Activated naive CD4-positive, alpha-beta T cell treated with anti-CD3 and anti-CD28 coated beads for 36 hours (primary cell): ENCODE measurements at places on chromosomes 13 and 19.

DNA sequence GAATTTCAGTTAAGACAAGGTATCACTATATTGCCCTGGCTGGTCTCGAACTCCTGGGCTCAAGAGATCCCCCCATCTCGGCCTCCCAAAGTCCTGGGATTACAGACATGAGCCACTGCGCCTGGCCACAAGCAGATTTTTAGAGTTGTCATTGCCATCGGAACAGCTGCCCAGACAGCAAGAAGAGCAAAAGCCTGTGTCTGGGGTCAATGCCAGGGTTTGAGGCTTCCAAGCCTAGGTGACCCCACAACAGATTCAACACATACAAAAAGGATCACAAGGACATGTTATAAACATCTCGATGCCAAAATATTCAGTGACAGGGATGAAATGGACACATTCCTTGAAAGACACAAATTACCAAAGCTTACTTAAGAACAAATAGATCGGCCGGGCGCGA, 40.1 kb upstream of the KLF2 start:
- no peak for DNase-seq

DNA sequence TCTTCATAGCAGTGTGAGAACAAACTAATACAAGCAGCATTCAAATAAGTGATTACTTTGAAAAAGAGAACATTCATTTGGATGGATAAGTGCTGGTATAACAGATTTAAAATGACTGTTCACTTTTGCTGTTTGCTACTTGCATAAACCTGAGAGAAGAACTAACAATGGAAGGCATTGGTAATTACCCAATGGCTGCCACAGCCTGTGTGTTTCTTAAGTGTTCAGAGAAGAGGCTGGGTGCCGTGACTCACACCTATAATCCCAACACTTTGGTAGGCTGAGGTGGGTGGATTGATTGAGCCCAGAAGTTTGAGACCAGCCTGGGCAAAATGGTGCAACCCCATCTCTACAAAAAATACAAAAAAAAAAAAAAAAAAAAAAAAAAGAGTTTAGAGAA, 4.9 kb upstream of the TEX26 start:
- DNase-seq = no peak

DNA sequence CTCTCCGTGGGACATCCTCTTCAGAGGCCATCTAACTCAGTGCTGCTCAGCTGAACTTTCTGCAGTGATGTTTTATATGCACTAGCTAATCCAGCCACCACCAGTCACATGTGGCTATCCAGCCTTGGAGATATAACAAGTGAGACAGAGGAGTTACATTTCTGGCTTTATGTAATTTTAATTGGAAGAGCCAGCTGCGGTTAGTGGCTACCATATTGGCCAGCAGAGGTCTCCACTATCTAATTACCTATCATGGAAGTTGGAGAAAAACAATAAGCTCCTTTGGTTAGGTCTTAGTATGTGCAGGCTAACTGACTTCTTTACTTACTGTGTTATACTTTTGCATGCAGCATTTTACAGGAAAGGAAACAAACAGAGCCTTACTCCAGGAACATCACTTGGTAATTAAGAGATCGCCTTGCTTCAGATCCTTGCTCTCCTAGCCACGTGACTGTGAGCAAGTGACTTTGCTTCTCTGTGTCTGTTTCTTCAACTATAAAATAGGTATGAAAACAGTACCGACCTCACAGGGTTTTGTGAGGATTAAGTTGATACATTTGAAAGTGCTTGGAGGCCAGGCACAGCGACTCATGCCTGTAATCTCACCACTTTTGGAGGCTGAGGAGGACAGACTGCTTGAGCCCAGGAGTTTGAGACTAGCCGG, 1.6 kb upstream of the KLK10 start:
- peak; percentile 41 for DNase-seq

GRCh38 chr19:23783636-23784035, 24.9 kb upstream of the ZNF681 start:
- DNase-seq = no peak

- DNase-seq = no peak
These were observed 41.1 kb upstream of the MAP3K10 start for GRCh38 chr19:40150170-40150569.

DNA sequence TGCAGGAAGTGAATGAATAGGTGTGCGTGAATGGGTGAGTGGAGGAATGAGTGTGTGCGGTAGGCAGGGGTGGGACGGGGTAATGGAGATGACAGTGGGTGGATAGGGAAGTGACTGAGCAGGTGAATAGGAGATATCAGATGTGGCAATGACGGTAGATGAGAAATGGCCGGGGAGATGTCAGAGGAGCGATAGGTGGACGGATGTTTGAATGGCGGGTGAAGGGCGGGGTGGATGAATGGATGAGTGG, 1.5 kb downstream of the TTC9B start:
- no peak for DNase-seq

DNA sequence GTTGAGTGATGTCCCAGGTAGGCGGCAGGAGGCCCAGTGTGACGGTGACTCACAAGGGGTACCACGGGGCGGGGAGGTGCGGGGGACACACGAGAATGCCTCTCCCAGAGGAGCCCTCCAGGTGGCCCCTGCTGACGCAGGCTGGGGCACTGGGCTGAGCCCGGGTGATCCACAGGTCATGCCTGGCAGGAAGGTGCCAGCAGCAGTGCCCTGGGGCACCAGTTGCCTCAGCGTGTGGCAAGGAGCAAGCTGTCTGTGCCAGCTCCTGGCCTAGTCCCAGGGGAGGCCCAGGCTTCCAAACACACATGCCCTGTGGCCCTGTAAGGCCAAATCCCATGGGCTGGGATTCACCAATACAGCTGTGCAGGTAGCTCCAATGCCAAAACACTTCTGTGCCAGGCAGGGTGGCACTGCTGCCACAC, 28.0 kb downstream of the AKT2 start:
- no peak for DNase-seq

DNA sequence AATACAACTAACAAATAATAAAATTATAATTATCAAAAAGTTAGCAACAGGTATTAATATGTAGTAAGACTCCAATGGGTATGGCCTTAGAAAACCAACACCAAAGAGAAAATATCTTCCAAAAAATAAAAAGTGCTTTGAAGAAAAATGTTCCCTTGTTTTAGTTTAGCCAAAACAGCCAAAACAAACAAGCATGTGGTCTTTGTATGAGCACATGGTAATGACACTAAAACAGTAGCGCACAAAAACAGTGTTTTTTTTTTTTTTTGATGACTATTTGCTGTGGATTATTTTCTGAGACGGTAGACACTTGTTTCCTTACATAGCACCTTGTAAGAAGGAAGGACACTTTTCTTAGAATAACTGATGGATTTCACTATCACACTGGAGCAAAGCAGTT, 459.3 kb downstream of the ITGBL1 start:
- no peak for DNase-seq

GRCh38 chr19:28242317-28242927, 970.5 kb downstream of the UQCRFS1 start:
- peak; percentile 16 for DNase-seq

- no peak for DNase-seq
These were observed 673 bp downstream of the ZNF486 start for GRCh38 chr19:20167651-20168122.

DNA sequence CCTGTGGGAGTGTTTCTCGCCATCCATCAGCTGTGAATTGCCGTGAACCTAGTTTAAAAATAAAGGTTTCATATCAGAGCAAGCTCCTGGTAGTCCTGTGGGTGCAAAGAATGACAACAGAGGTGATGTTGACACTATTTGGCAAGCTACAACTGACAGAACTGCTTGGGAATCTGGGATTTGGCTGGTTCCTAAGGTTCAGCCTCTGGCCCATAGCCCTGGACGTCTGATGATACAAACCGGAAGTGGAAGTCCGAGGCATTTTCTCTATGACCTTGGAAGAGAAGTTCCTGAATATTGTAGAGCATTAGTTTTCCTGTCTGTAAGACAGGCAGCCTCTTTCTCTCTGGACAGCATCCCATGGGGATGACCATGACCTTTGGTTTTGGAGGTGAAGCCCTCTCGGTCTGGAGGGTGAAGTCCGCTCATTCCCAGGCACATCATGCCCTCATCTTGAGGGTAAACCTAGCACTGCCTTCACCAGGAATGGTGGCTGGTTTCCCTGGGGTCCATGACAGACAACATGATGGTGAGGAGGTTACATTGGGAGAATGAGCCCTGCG, 29.1 kb downstream of the GATAD2A start:
- no peak for DNase-seq

GRCh38 chr13:35984776-35985453, 146.3 kb downstream of the DCLK1 start:
- DNase-seq = no peak

DNA sequence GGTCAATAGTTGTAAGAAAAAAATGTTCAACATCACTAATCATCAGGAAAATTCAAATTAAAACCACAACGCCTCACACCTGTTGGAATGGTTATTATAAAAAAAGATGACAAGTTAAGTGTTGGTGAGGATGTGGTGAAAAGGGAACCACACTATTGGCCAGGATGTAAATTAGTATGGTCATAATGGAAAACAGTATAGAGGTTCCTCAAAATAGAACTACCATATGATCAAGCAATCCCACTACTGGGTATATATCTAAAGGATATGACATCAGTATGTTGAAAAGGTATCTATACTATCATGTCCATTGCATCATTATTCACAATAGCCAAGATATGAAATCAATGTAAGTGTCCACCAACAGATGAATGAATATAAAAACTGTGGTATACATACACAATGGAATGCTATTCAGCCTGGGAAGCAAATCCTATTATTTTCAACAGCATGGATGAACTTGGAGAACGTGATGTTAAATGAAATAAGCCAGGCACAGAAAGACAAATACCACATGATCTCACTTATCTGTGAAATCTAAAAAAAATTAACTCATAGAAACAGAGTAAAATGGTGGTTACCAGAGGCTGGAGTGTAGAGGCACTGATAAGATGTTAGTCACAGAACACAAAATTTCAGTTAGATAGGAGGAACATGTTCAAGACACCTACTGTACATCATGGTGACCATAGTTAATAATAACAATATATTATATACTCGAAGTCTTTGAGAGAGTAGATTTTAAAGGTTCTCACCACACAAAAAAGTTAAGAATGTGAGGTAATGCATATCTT, 56.6 kb downstream of the TBC1D4 start:
- no peak for DNase-seq

GRCh38 chr13:79660361-79660760, 179.4 kb downstream of the NDFIP2 start:
- DNase-seq = no peak

DNA sequence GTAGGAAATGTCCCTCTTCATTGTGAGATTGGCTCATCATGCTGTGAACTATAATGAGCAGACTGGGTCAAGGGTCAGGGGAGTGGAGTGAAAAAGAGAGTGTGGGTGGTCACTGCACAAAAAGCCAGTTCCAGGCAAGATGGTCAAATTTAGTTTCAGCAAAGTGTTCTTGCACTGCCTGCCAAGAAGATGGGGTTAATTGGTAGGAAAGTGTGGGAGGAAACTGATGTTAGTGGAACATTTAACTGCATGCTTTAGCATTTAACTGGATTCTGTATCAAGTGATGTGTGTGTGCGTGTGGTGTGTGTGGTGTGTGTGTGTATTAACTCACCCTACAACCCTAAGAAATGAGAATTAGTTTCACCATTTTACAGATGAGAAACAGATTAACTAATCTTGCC, 131.6 kb downstream of the COG6 start:
- DNase-seq = no peak

DNA sequence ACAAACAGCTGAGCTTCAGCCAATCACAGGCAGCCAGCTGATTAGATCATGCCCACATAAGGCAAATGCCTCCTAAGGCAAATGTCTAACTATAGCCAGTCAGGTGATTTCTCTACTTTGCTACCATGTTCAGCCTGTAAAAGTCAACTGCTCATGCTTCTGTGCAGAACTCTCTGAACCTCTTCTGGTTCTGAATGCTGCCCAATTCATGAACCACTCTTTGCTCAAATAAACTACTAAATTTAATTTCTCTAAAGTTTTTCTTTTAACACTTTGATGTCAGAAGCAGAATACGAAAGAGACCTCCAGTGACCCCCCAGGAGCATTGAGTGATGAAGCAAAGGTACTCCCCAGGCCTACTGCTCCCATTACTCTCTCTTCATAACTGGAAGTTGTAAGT, 240.7 kb upstream of the IPO5 start:
- DNase-seq = no peak

- DNase-seq = no peak
These were observed 66.6 kb upstream of the XPO4 start for GRCh38 chr13:20969182-20969581.

GRCh38 chr19:49152119-49152550, 3.1 kb downstream of the HRC start:
- DNase-seq = no peak

GRCh38 chr19:42335374-42335936, 10.0 kb downstream of the MEGF8 start:
- DNase-seq = no peak

DNA sequence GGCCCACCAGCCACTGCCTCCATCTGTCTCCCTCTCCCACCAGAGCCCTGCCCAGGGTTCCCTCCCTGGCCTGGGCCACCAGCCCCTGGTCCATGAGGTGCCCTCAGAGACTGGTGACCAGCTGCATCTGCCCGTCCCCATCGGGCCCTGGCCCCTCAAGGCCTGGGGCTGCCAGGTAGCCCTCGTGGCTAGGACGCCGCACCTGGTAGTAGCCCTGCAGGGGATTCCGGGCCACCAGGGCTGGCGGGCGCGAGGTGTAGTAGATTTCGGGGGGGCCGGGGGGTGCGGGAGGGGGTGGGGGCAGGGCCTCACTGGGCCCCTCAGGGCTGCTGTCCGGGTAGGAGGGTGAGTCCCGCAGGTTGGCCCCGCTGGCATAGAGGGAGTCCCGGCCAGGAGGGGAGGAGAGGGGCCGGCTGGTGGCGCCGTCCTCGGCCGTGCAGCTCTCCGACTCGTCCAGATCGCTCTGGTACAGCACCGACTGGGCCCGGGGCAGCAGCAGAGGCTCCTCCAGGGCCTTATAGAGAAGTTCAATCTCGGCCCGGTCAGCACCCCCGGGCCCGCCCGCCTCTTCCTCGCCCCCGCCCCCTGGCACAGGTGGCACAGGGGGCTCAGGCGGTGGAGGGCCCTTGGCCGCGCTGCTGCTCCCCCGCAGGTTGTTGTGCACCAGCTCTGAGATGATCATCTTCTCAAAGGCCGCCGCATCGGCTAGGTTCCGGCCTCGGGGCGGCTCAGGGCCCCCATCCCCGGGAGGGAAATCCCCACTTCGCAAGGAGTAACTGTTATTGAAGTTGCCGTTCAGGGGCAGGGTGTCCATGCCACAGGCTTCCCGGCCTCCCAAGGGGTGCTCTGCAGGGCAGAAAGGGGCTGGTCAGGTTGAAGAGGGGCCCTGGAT, 14.6 kb upstream of the ASF1B start:
- DNase-seq = no peak

DNA sequence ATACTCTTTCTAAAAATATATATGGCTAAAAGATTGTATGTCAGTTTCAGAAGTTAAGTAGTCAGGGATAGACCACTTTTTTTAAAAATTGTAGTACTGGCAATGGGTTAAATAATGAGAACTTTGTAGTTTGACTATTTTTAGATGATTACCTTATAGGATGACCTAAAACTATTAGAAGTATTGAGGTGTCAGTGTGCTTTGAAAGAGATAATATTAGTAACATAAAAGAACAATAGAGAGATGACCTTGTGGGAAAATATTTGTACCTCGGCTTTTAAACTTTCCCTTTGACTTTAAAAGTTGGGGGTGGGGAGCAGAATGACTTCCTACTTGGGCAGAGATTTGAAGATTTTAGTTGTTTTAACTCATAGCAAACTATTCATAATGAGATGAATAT, 48.3 kb downstream of the SLAIN1 start:
- no peak for DNase-seq

- no peak for DNase-seq
These were observed 27.4 kb downstream of the FCGBP start for GRCh38 chr19:39906820-39907611.
